ENCODE measurements at places on chromosomes 13 and 19.

GRCh38 chr19:42042455-42043170 lies 27.4 kb downstream of the GRIK5 start:
- DNase-seq = no peak

DNA sequence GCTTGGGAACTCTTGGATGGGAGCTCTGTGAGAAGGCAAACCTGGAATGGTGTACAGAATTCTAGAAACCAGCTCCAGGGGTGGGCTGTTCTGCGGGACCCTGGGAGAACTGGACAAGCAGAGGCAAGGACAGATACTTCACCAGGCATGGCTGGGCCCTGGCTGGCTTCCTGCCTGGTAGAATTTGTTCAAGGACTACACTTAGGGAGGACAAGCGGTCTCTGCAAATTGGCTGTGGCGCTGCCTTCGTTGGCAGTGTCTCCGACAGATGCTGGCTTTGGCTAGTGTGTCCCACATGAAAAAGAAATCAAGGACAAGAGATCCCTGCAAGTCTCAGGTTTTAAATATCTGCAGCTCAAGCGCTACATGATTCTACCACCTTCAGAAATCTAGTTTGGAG lies 12.4 kb downstream of the CEBPG start:
- no peak for DNase-seq

DNA sequence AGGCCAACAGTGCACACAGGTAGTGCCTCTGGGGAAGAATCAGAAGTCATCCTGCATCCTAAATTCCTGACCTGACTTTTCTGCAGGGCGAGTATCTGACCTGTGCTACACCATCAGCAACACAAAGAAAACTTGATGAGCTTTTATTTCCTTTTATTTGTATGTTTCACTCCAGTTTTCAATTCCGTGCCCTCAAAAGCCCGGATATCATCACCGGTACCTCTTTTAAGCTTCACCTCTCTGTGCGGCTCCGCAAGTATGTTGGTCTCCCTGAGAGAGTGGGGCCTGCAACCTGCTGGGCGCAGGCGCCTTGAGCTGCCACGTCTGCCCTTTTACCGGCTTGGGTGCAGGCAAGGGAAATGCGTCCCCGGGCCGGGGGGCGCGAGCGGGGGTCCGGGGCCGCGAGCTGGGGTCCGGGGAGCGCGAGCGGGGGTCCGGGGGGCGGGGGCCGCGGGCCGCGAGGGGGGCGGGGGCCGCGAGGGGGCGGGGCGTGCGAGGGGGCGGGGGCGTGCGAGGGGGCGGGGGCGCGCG lies 4.3 kb upstream of the DUXA start:
- no peak for DNase-seq

DNA sequence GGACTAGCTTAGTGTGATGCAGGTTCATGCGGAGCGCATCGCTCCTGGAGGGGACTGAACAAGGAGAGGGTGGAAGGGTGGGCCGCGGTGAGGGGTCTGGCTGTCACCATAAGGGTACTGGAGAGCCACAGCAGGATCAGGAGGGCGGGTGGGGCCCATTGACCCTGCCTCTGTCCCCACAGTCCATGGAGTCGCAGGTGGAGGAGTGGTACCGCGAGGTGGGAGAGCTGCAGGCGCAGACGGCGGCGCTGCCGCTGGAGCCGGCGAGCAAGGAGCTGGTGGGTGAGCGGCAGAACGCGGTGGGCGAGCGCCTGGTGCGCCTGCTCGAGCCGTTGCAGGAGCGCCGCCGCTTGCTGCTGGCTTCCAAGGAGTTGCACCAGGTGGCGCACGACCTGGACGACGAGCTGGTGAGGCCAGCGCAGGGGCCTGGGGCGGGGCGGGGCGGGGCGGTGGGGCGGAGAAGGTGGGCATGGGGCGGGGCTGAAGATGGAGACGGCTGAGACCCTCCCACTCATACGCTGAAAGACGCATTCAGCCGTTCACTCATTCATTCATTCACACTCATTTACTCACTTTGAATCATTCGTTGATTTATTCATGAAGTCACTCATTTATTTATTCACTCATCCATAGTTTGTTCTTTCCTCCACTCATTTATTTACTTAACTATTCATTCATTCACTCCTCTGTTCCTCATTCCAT lies 27.5 kb upstream of the SHKBP1 start:
- DNase-seq = no peak

DNA sequence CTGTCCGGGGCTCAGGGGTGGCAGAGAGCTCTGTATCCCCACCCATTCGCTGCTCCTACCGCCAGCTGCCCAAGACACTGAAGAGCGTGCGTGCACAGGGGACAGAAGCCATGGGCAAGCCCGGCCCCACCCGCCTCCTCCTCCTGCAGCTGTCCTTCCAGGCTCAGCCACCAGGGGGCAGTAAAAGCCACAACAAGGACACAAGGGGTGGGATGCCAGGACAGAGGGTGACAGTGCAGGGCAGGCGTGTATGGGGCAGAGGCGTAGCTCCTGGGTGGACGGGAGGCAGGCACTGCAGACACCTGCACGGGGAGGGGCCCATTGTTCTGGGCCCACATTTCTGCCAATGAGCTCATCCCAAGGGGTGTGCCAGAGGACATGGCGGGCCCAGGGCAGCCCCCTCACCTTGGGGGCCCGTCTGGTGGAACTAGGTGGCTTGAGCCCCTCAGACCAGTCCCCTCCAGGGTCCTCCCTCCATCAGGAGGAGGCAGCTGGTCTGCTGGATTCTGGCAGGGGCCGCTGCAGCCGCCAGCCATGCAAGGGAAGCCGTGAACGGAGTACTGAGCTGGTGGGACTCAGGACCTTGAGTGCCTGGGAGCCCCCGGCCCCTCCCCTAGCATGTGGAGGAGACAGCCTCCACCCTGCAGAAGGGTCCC lies 61.2 kb downstream of the MLLT1 start:
- DNase-seq = peak; percentile 47

- no peak for DNase-seq
Measured at GRCh38 chr19:13234518-13234917, 84.3 kb downstream of the IER2 start.

DNA sequence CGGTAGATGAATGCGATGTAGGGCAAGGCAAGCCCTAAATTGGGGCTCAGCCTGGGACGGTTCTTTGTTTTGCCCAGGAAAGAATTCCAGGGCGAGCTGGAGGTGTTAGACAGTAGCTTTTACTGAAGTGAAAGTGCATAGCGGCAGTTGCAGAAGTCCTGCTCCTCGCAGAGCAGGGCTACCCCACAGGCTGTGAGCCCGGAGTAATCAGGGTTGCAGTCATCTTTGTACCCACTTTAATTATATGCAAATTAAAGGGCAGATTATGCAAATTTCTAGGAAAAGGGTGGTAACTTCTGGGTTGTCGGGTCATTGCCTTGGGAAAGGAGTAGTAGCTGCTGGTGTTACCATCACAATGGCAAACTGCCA lies 30.5 kb downstream of the VAV1 start:
- DNase-seq = no peak

DNA sequence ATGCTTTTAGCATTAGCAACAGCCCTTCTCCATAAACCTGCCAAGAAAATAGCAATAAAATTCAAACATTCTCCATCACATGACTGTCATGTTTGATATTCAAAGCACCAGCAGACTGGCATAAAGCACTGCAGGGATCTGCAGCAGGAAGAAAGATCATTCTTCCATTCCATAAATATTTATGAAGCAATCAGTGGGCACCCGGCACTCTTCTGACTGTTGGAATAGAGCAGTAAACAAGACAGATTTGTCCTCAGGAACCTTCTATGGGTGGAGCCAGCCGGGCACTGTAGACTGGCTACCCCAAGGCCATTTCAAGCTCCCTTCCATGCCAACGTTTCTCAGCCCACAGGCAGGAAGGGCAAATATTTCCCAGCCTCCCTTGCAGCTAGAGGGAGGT lies 25.5 kb downstream of the PLA2G4C start:
- DNase-seq = no peak

DNA sequence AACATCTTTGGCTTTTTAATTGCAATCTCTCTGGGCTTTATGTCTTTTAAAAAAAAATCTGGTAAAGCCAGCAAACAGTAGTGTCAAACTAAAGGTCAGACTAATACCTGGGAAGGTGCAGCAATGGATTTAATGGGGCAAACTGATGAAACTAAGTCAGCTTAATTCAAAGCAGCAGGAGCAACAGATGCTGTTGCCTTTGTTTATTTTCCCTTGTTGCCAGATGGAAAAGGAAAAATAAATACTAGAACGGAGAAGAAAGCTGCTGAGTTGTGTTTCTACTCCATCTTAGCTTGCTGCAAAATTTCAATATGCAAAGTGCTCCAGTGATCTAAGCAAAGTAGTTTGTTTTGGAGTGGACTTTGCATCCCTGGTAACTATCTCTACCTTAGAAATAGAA lies 1097.8 kb downstream of the PCDH17 start:
- no peak for DNase-seq

- no peak for DNase-seq
Measured at GRCh38 chr19:45505151-45505995, 1.9 kb upstream of the VASP start.

DNA sequence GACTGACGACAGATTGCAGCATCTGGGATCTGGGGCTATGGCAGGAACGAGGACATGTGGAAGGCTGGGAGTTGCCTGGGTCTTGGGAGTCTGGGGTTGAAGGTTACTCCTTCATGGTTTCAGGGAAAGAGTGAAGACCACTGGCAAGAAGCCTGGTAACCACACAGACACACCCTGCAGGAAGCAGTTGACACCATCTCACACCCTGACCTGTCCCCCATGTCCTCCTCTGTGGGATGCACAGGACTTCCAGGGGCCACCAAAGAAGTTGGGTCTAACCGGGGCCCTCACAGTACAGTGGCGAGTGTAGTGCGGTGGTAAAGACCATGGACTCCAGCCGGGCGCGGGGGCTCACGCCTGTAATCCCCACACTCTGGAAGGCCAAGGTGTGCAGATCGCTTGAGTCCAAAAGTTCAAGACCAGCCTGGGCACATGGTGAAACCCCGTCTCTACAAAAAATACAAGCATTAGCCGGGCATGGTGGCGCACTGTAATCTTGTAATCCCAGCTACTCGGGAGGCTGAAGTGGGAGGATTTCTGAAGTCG lies 10.6 kb upstream of the FFAR2 start:
- no peak for DNase-seq

DNA sequence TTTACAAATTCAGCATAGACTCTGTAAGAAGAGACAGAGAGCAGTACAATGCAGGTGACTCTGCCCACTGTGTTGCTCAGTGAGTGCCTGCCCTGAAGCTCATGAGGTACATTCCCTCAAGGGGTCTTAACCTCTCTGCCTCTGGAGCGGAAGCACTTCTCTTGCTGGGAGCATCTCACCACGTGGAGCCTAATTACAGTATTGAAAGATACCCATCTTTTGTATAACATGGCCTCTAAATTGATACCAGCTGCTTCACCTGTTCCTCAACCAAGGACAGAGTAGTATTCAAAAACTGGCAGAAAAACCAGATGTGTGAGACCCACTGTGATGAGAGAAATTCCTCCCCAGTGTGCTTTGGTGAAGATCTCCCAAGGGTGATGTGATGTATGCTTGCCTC lies 77.1 kb downstream of the SACS start:
- no peak for DNase-seq

DNA sequence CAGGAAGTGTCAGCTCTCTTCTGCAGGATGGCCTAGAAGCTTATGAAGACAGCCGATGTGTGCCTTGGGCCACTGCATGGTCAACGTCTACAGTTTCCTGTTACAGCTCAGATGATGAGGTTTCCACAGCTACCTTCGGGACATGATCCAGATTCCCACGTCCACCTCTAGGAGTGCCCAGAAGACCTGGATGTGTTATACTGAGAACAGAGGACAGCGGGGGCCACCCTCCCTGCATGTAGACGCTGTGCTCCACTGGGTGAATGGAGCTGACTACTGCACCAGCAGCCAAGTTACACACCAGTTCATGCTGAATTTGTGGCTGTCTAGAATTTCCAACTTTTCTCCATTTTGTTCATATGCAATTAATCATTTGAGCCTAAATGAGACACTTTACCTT lies 78.5 kb upstream of the MTIF3 start:
- DNase-seq = no peak

DNA sequence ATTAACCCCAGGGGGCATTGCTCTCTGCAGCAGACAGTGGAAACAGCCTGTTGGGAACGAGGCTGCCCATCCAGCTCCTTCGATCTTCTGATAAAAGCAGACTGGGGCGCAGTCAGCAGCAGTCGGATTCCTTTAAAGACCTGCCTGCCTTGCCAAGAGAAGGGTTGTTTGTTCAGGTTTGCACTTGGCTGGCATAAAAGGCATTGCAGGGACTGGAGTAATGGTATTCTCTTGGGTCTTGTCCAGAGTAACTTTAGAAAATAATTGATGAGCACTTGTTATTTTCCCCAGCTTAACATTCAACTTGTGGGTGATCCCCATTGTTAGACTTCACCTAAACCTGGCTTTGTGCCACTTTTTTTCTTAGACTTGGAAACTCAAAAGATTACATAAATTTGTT lies 67.3 kb upstream of the SLC10A2 start:
- no peak for DNase-seq

DNA sequence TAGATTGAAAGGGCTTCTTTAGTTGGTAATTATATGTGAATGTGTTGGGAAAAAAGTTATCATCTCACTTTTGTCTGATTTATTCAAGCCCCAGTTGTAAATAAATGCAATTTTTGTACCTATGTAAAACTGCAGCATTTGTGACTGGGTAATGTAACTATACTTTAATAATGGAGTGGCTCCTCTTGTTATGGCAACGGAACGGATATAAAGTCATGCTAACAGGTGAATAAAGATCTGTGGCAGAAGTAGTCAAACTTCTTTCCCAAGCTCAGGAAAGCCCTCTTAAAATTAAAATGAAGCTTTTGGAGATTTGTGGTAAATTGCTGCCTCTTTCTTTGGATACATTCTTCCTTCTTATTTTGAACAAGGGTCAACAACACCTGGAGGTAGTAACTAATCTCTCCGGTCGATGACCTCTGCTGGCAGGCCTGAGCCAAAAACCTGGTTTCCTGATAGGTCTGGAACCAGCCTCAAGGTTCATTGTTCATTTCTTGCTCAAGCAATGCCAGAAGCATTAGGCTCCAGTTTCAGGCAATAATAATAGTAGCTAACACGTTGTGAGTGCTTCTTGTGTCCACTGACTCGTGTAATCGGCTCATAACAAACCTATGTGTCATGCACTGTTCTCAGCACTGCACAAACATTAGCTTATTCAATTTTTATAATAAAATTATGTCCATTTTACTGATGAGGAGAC lies 313.4 kb upstream of the DACH1 start:
- no peak for DNase-seq

GRCh38 chr13:97141564-97142005 lies 80.5 kb upstream of the MBNL2 start:
- DNase-seq = peak; percentile 63

GRCh38 chr19:801030-801860 lies 4.0 kb downstream of the PTBP1 start:
- no peak for DNase-seq

- no peak for DNase-seq
Measured at GRCh38 chr13:68009546-68009945, 779.4 kb upstream of the PCDH9 start.

DNA sequence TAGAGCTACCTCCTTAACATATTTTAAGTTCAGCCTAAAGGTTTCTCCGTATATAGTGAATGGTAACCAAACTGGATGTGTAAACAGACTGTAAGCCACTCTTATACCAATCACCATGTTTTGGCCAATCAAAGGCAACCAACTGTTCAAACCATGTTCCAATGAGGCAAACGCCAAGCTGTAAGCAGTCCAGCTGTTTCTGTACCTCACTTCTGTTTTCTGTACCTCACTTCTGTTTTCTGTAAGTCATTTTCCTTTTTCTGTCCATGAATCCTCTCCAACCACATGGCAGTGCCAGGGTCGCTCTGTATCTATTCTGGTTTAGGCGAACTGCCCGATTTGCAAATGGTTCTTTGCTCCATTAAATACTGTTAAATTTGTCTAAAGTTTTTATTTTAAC lies 24.4 kb downstream of the COMMD6 start:
- no peak for DNase-seq

- DNase-seq = peak; percentile 55
Measured at GRCh38 chr19:20167020-20167644, at the start of gene ZNF486. ZNF486 (plus strand) TSS chr19:20167214; CDS start chr19:20167331, 117 bp downstream.
